Smooth muscle cell of the pulmonary artery (primary cell): ENCODE measurements at places on chromosomes 6 and 20. TPM values are rescaled to one million over a fixed set of nuclear protein-coding genes. Genes with fewer than 3 reads are reported as not detected.

The HDDC2 gene
- total RNA-seq = 50.7 and 63.5 TPM in 2 replicates

The HLA-DOB gene
- 0.10 and 0.20 TPM in 2 replicates for total RNA-seq

The POM121L2 gene
- total RNA-seq = not detected in 2 replicates

The OPRM1 gene
- total RNA-seq = not detected in 2 replicates

The BNIP5 gene
- total RNA-seq = not detected in 2 replicates

The CD93 gene
- 0.63 and 1.6 TPM in 2 replicates for total RNA-seq

The FAM209B gene
- not detected in 2 replicates for total RNA-seq

The ATG5 gene
- total RNA-seq = 32.3 and 46.5 TPM in 2 replicates

The TRIM31 gene
- total RNA-seq = not detected in 2 replicates

The SAMD10 gene
- 2.3 and 3.6 TPM in 2 replicates for total RNA-seq

The TBXT gene
- not detected in 2 replicates for total RNA-seq

The TMEM200A gene
- 134 and 167 TPM in 2 replicates for total RNA-seq

The SLC9A8 gene
- total RNA-seq = 10.0 and 12.5 TPM in 2 replicates

The FILIP1 gene
- 0.33 and 0.91 TPM in 2 replicates for total RNA-seq

The PRR18 gene
- not detected in 2 replicates for total RNA-seq

The C6orf52 gene
- total RNA-seq = 0.46 TPM in 1 of 2 replicates, not detected in the other

The STMN3 gene
- 5.2 and 20.7 TPM in 2 replicates for total RNA-seq

The ECT2L gene
- total RNA-seq = 0.07 TPM in 1 of 2 replicates, not detected in the other

The KHDC1L gene
- total RNA-seq = not detected in 2 replicates

The SLC22A3 gene
- 10.2 and 13.5 TPM in 2 replicates for total RNA-seq

The MMP24 gene
- 0.98 and 2.0 TPM in 2 replicates for total RNA-seq

The TMEM181 gene
- total RNA-seq = 57.4 and 59.8 TPM in 2 replicates

The FAM217A gene
- total RNA-seq = not detected in 2 replicates

The MC3R gene
- total RNA-seq = not detected in 2 replicates

The SEMG1 gene
- not detected in 2 replicates for total RNA-seq

The MUC22 gene
- not detected in 2 replicates for total RNA-seq

The HSPA12B gene
- total RNA-seq = 0.03 TPM in 1 of 2 replicates, not detected in the other
